CD8-positive, alpha-beta T cell (primary cell): ENCODE measurements at places on chromosomes 5 and 9.

- no peak for DNase-seq
Observed at GRCh38 chr5:31626156-31626555, 12.8 kb upstream of the PDZD2 start.

- DNase-seq, result no peak
Observed at GRCh38 chr5:10591159-10591558, 27.3 kb downstream of the ANKRD33B start.

DNA sequence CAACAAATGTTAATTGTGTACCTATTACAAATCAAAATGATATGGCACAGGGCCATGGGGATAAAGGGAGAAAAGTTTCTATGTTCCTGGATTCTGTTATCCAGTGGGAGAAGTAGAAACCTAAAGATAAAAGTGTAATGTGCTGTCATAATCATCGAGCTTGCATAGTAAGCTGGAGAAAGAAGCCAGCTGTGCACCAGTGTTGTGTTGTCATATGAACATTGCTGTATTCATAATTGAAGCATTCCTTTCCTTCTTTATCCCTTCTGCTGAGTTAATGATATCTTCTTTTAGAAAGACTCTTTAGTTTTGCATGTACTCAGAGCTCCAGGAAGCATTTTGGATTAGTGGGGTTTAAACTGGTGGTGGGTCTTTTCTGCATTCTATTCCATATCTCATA is 39.5 kb downstream of the NTRK2 start:
- DNase-seq, result no peak

- DNase-seq, result no peak
Observed at GRCh38 chr5:61215996-61216395, 53.7 kb upstream of the SMIM15 start.

DNA sequence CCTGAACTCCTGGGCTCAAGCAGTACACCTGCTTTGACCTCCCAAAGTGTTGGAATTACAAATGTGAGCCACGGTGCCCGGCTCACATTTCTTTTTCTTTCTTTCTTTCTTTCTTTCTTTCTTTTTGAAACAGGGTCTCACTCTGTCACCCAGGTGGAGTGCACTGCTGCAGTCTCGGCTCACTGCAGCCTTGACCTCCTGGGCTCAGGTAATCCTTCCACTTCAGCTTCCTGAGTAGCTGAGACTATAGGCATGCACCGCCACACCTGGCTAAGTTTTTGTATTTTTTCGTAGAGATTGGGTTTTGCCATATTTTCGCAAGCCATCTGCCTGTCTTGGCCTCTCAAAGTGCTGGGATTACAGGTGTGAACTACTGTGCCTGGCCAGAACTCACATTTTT is 183.7 kb downstream of the CCDC171 start:
- DNase-seq, result no peak

GRCh38 chr5:5886812-5887486 is 464.5 kb downstream of the ICE1 start:
- DNase-seq, result peak; percentile 12

DNA sequence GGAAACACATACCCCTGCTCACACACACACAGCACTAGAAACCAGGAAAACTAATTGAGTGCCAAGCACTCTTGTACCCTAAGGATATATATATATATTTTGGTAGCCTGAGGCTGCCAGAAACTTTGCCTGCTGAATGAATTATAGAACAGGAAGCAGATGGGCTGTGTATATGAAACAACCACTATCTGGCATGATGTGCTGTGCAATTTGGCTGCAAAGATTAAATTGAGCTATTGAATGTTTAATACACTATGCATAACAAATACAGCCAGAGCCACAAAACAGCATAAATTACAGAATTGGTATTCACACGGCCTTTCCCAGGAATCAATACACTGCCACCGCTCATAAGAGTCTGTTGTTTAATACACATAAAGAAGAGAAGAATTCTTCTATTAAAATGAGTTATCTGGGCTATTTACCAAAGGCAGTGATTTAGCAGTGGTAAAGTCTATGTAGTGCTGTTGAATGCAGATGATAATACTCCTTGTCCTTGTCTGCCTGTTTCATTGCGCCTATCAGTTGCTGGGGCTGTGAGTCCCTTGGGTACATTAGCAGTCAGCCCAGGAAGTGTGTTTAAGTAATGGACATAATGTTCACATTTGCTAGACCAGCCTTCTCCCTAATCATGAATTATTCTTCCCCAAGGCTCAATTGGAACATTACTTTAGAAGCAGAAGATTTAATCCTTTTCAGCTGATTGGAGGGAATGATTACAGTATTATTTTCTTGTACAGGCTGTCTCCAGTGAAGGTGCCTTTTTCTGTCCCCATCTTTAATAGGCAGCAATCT is 294.3 kb downstream of the TLE1 start:
- no peak for DNase-seq

DNA sequence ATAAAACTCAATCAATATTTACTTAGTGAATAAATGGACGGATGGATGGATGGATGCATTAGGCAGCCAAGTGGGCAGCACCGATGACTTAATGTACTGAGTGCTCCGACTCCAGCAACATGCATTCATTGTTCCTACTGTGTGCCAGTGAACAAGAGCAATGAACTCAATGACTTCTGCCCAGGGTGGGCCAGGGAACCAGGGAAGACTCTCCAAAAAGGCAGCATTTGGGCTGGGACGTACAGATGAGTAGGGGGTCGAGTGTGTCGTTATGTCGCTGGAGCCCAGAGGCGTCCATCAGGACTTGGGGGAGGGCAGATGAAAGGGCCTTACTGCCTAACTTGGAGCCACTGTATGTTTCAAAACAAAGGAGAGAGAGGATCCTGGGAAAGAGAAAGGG is 126.4 kb downstream of the KCNIP1 start:
- no peak for DNase-seq

- DNase-seq, result no peak
Observed at GRCh38 chr5:134938030-134938429, 29.7 kb upstream of the CATSPER3 start.

- DNase-seq, result no peak
Observed at GRCh38 chr5:87020099-87020934, 247.4 kb upstream of the RASA1 start.

DNA sequence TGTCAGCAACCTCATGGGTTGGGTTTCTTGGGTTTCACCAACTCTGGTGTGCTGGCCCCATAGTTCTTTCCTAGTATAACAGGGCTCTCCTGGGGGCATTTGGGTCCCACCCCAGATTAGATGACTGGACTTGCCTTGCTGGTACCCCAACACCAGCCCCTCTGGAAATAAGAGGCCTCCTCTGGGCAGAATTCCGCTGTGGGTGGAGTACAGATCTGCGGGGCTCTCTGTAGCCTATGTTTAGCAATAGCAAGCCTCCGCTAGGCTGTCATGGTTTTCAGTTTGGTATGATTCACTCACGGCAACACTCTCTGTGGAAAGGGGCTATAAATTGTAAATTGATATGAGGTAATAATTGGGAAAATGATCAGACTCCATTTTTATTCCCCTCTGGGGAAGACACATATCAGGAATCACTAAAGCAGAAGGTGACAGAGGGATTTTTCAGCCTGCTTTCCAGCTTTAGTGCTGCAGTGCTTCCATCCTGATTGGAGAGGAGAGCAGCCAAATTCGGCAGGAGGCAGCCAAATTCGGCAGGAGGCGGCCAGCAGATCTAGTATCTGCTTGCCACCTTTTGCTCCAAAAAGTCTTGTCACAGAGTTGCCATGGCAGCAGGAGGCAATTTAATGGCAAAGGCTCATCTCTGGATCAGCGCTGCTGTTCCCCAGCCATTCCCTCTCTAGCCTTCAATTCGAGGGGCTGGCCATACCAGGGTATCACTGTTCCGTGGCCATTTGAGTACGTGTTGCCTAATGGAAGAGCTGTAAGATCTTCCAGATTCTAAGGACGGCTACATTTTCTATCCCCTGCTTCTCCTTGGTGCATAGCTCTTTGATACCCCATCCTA is 84.6 kb downstream of the SLC44A1 start:
- DNase-seq, result no peak

DNA sequence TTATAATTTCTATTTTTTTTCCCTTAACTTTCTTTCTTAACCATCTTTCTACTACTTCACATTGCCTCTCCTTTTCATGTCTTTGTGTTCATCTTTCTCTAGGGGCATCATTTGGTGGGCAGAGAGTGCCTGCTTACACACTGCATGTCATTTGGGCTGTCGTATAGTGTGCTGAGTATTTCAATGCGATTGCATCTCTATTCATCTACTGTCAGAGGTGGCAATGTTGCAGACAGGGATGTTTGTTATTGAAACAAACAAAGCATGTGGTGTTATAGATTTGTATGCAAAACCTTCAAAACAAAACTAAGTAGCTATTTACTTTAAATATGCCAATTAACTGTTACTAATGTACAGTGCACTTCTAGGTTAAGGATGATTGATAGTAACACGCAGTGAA is 141.1 kb upstream of the MEF2C start:
- no peak for DNase-seq

- no peak for DNase-seq
Observed at GRCh38 chr5:59143926-59144333, 561.1 kb downstream of the RAB3C start.

DNA sequence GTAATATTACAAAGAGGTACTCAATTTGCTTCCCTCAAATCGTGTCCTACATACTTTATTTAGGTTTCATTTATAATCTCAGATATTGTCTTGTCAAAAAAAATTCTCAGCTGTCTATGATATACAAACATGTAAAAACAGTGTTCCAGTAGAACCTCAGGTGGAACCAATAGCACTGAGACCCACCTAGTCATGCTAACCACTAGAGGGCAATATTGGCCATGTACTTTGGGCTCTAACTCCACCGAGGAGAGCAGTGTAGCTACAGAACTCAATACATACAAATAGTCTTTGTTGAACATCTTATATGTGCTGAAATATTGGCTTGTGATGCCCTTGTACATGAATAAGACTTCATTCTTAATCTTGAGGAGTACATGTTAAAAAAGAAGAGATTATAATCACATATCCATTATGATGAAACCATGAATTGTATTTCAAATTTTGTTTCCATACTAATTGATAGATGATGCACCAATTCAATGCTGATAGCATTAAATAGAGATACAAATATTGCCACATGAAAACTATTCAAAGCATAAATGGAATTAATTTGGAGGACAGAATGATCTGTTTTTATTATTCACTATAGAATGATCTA is 71.2 kb upstream of the CNTLN start:
- no peak for DNase-seq

GRCh38 chr9:112761912-112762655 is 11.5 kb downstream of the SNX30 start:
- DNase-seq, result no peak

DNA sequence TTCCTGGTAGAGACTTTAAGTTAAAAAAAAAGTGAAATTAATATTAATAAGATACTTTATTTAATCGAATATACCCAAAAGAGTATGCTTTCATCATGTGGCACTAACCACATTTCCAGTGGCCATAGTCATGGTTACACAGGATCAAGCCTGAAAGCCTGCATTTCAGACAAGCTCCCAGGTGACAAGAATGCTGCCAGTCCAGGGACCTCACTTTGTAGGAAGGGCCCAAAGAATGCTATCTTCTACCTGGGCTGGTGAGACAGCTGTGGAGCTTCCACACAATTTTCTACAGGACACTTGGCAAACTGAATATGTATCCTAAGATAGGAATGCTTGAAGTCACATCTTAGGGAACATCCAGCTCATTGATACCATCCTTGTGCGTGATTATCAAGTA is 203.8 kb downstream of the AUH start:
- no peak for DNase-seq

DNA sequence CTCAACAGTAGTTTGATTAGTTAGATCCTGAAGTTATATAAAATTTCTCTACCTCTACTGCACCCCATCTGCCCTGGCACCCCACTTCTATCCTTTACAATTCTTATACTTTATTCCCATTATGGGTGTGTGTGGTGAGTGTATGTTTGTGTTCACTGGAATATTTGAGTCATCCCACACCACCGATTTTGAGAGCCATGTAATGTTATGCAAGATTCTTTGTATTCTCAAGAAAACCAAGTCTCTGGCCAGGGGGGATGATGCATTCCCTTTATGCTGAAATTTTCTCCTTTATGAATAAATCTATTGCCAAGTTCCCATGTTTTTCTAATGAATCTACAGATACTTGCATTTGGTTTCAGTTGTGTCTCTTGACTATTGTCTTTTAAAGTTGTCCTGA is 266.8 kb downstream of the ARHGEF28 start:
- DNase-seq, result no peak

GRCh38 chr9:137521405-137521985 is 28.7 kb downstream of the PNPLA7 start:
- DNase-seq, result no peak

DNA sequence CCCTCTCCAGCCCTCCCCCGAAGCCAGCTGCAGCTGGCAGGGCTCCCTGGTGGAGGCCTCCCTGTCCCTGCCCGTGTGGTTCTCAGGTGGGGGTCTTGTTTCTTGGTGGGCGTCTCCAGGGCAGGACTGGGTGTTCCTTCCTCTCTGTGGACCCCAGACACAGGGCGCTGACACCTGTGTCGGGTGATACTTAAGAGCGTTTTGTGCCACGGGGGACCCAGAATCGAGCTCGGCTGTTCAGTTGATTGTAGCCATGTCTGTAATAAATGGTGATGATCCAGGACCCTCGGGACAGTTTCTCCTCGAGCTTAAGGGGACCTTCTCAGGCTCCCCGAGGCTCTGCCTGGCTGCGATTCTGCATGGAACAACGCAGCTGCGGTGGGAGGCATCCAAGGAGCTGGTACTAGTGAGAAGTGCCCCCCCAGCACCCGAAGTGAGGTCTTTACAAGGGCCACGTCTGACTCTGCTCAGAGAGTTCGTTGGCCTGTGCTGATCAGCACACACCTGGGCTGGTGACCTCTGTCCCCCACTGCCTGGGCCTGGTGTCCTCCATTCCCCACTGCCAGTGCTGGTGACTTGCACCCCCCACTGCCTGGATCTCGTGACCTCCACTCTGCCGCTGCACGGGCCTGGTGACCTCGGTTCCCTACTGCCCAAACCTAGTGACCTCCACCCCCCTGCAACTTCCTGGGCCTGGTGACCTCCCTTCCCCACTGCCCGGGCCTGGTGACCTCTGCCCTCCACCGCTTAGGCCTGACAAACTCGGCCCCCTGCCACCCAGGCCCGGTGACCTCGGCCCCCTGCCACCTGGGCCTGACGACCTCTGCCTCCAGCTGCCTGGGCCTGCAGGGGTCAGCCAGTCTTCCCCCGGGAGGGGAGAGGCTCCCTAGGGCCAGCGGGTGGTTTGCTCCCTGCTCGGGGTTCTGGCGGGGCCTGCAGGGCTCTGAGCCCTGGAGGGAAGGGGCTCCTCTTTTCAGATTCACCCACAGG is 36.0 kb downstream of the NDUFS6 start:
- no peak for DNase-seq
